ENCODE measurements at places on chromosomes 16 and 17. TPM values are rescaled to one million over a fixed set of nuclear protein-coding genes. Genes with fewer than 3 reads are reported as not detected.

Gene CD300H
- not detected for total RNA-seq

GRCh38 chr17:69477903-69478266 lies 63.4 kb downstream of the MAP2K6 start:
- peaks cover 4% of the 10 kb centered on the region for H3K4me1 ChIP-seq
- H3K27ac ChIP-seq = no peak overlapping the region
- no peaks in the 10 kb centered on the region for H3K36me3 ChIP-seq
- H3K27me3 ChIP-seq = no peaks in the 10 kb centered on the region
- H3K4me3 ChIP-seq = no peak overlapping the region

DNA sequence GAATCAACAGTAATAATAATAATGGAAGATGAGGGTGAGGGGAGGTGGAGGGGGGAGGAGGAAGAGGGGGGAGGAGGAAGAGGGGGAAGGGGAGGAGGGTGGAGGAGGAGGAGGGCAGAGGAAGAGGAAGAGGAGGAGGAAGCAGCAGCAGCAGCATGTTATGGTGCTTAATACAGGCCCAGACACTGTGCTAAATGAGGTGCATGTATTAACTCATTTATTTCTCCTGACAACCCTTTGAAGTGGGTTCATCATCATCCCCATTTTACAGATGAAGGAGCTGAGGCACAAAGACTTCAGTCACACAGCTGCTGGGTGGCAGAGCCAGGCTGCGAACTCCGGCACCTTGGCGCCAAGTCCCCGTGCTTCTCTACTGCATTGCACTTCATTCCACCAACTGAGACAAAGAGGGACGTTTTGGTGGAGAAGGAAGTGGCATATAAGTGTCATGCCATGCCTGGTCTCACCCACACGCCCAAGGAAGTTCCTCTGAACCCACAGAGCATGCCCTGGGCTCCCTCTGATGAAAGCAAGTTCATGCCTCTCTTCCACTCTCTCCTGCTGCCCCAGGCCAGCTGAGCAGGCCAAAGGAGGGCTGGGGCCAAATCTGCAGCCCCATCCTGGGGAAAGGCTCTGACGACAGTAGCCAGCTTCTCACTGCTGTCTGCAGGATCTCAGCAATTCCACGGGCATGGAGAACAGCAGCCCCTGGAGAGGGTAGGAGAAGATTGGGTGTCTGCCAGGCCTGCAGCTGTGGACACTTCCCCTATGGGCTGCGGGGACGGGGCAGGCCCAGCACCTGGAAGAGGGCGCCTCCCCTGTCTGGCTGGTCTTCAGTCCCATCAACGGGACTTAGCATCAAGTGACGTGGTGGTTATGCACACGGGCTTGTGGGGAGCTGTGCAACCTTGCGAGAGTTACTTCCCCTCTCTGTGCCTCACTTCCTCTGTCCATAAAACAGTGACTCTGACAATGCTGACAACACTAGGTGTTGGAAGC lies 21.8 kb downstream of the XYLT1 start:
- H3K4me1 ChIP-seq = peaks cover 19% of the 10 kb centered on the region
- no peak for DNase-seq

GRCh38 chr16:14168146-14168545 lies 97.0 kb downstream of the MRTFB start:
- H3K27ac ChIP-seq = no peak overlapping the region
- H3K4me1 ChIP-seq = no peaks in the 10 kb centered on the region
- H3K36me3 ChIP-seq = no peaks in the 10 kb centered on the region
- no peak overlapping the region for H3K4me3 ChIP-seq
- no peak for DNase-seq
- H3K27me3 ChIP-seq = no peaks in the 10 kb centered on the region
